ENCODE measurements at places on chromosomes 1 and 21.

- no peak for DNase-seq
These were observed 249.8 kb upstream of the PLD5 start for GRCh38 chr1:242774256-242774655.

DNA sequence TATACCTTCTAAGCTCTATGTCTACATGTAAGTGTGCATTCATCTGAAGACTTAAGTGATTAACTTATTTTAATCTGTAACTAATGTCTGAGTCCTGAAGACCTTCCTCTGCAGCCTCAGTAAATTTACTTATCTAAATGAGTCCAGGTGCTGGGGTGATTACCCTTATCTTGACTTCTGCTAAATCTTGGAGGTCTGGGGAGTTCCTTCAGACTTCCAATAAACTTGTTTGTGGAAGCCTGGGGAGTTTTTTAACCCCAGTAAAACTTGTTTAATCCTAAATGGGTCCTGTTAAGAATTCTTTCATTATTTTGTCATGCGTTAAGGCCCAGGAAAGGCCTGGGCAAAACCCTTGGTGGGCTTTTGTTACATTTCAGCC lies 37.0 kb downstream of the RSPH1 start:
- DNase-seq: no peak

DNA sequence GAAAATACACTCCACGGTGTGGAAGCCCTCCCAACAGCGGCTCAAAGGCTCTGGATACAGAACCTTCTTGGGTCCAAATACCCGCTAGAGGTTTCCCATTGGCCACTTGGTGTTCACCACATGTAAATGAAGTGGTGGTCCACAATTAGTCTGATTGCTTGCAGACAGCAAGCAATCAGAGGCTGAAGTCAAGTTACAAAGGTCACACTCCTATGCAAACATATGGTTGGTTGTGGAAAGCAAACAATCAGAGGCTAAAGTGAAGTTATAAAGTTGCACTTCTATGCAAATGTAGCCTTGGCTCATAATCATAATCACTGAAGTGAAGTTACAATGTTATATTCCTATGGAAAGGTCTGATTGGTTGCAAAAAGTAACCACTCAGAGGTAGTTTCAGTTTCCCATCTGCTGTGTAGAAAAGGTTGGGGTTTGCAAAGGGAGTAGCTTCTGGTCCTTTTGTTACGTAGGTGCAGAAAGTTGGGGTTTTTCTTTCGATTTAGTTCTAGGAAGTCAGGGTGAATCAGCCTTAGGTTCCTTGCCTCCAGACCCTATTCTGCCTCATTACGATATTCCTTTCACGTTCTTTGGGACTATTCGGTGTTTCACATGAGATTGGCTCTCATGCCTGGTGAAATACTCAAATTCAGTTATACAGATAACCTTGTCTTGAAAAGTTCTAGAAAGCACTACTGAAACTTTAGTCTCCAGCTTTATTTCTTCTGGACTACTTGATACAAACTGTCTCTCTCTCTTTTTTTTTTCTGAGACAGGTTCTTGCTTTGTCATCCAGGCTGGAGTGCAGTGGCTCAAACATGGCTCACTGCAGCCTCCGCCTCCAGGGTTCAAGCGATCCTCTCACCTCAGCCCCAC lies 36.7 kb upstream of the MTF2 start:
- no peak for DNase-seq

GRCh38 chr1:50308878-50309277 lies 114.4 kb downstream of the DMRTA2 start:
- no peak for DNase-seq

GRCh38 chr1:198416296-198416695 lies 124.2 kb downstream of the ATP6V1G3 start:
- DNase-seq: no peak

DNA sequence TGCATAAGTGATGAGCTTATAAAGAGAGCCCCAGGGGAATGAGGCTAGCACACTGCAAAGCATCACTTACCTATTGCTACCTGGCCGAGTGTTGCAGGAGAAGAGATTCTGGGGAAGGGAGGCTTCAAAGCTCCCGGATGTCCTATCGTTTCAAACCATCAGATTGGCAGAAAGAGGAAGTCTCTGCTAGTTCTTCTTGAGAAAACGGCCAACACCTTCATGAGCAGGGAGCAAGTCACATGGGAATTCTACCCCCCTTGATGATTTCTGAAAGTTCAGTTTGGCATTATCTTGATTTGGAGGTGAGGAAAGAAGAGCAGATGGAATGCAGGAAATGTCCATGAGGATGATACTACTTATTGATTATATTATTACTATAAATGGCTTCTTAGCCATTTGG lies 16.2 kb downstream of the SYF2 start:
- no peak for DNase-seq

DNA sequence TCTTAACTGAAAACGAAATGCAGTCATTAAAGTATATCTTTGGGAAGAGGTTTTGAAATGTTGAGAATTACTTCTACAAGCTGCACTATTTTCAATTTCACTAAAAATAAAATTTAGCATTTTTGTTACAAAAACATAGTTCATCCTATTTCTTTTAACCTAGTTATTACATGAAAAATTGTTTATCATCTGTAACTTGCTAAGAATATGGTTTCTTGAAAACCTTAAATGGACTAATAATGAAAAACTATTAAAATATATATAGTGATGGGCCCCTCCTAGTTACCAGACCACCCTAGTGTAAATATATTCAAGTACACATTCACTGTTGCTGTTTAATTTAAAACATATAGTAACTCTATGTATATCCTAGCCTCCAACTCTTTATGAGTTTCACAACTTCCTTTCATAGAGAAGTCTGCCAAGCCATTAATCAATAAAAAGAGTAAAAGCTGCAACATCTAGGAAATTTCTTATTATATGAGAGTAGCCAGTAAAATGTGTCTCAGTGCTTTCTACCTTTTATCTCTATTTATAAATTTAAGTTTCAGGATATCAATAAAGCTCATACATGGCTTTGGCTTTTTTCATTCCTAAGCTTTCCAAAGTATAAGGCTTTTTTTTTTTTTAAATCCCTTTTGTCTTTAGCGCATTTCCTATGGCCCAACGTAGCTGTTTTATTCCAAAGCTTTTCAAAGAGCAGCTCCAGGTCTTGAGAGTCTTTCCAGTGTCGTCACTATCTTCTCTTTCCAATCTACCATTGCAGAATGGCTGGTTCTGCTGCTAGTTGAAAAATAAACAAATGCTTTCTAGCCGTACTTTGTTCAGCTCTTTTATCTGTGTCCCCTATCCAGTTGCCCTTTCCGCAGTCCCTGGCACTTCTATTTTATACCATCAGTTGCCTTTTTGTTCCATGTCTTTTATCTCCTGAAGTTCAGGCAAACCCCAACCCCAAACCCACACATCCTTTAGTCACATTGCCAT lies 6.5 kb downstream of the IRF2BP2 start:
- DNase-seq: no peak

- no peak for DNase-seq
These were observed 204.3 kb downstream of the FGGY start for GRCh38 chr1:59500950-59501742.

DNA sequence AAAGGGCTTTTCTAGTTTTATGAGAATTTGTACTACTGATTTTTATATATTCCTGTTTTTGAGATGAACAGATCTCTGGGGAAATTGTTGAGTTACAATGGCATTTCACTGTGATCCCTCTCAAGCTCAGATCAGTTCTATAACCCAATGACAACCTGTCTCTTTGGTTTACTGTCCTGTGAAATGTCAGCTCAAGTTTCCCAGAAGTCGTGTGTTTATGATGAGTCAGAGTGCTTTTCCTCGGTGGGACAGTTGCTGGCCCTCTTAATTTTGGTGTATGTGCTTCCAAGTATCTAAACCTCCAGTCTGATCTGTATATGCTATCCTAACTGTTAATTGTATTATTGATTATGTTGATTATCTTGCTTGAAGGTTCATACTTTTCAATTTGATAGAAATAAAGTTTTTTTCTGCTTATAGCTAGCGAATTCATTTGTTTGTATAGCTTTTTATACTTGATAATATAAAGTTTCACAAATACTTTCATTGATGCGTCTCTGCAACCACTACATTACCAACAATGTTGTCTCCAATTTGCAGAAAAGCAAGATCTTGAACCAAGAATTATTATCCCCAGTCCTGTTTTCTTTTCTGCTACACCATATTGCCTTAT lies 77.5 kb upstream of the DNAJC6 start:
- no peak for DNase-seq

GRCh38 chr21:45977396-45977795 lies 4.2 kb upstream of the COL6A1 start:
- no peak for DNase-seq

DNA sequence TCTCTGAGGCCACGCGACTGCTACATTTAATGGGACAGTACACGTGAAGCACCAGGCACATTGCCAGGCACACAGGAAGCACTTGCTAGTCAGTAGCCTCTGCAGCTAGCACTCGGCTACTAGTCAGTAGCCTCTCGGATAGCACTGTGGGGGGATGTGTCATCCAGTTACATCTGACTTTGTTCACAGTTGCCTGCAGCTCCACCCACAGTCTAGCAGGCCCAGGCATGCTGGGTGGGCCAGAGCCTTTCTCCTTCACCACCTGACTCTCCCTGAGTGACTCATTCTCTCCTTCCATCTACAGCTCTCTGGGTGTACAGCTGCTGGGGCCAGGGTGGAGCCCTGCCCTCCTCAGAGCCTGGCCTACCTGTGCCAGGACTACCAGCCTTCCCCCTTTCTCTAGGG lies 51.5 kb downstream of the PTPRF start:
- DNase-seq: no peak

GRCh38 chr1:201624741-201625225 lies 85.9 kb downstream of the NAV1 start:
- DNase-seq: no peak

DNA sequence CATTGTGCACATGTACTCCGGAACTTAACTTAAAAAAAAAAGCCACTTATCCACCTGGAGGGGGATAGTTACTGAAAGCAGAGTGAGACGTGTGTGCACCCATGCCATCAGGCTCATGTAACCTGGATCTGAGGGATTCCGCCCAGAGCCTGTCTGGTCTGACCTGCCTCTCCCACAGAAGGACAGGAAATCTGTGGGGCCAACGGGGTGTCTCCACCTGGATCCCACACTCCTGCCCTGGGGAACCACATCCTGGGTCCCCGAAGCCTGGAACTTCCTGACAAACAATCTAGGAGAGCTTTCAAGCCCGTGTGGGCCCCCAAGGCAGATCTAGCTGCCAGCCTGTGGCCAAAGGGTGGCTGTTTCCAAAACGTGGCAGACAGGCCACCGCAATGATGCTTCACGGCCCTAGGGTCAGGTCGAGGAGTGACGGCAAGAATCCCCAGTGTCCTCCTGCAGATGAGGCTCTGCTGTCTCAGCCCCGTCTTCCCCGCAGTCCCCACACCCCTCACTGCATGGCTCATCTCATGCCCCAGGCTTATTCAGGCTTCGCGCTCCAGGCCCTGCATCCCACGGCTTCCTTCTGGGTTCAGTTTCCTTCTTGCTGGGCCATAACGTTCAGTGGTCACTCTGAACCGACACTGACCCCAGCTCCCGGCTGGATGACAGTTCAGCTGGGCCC lies 21.0 kb upstream of the PCBP3 start:
- DNase-seq: no peak

GRCh38 chr1:76939050-76939816 lies 72.0 kb downstream of the ST6GALNAC5 start:
- DNase-seq: no peak

DNA sequence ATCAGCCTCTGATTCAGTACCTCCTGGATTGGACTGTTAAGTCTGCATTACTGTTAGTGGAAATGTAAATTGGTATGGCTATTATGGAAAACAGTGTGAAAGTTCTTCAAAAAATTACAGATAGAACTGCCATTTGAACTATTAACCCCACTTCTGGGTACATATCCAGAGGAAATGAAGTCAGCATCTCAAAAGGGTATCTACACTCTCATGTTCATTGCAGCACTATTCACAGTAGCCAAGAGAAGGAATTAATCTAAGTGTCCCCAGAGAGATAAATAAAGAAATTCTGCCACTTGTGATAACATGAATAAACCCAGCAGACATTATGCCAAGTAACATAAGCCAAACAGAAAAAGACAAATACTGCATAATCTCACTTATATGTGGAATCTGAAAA lies 676.0 kb downstream of the PLA2G4A start:
- no peak for DNase-seq

DNA sequence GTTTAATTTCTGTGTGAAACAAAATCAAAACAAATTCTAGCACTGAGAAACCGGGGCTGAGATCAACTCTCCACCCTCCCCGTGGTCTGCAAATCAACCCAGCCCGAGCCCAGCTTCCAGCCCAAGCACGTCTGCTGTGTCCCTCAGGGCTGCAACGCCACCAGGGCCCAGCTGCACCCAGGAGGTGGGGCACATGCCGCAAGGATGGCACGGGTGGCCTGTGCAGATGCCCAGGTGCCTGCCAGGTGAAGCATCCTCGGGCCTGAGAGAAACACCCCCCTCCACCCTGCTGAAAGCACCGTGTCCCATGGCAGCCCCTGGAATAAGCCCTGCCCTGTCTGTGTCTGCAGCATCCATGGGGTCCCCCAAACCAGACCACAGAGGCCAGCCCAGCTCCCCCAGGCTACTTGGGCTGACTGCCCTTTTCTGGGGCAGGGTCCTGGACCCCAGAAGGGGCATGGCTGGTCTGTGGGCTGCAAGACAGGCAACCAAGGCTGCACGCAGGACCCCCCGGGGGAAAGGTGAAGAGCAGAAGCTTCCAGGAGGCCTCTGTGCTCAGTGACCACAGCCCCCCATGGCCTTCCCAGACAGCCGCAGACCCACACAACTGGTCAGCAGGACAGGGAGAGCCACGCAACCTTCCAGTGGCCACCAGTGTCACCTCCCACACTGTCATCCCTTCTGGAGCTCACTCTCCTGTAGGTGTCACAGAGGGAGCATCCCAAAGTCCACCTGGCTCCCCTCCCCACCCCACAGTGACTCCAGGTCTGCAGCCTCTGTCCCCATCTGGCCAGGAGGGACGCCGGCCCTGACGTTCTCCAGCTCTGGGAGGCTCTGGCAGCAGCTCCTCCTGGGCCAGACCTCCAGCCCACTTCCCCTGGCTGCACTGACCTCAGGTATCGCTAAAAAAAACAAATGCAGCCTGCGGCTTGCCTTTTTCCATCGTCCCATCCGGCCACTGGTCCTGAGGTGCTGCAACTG lies 7.7 kb downstream of the WNT9A start:
- no peak for DNase-seq

DNA sequence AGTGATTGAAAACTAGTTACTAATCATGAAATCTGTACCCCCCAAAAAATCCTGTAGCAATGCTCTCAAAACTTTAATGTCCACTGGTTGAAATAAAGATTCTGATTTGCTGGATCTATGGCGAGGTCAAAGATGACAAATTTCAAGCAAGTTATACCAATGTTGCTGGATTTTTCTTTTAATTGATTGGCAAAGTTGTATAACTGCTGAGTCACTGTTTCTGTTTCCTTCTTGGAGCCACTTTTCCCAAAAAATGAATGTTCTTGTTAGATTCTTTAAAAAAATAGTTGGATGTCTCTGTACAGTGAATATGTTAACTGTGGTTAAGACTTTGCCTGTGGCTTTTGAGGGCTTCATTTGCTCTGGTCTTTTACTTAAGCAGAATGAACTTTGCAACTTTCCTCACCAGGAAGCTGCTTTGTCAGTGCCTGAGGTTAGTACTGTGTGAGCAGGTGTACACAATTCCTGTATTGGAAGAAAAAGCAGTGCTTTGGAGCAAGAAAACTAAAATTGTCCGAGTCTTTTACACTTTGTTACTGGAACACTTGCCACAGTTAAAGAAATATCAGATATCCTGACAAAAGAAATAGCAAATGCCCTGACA lies 1211.9 kb downstream of the MRPL39 start:
- no peak for DNase-seq

- DNase-seq: no peak
These were observed at the start of gene EXTL1 for GRCh38 chr1:26021647-26022403. Gene EXTL1 (plus strand): TSS chr1:26021775. CDS start chr1:26022647, 872 bp downstream.
